ENCODE measurements at places on chromosomes 7 and 10.

GRCh38 chr10:112810711-112811151 lies 139.3 kb upstream of the TCF7L2 start:
- DNase-seq: no peak

GRCh38 chr7:82105463-82105862 lies 335.6 kb upstream of the HGF start:
- peak; percentile 56 for DNase-seq

DNA sequence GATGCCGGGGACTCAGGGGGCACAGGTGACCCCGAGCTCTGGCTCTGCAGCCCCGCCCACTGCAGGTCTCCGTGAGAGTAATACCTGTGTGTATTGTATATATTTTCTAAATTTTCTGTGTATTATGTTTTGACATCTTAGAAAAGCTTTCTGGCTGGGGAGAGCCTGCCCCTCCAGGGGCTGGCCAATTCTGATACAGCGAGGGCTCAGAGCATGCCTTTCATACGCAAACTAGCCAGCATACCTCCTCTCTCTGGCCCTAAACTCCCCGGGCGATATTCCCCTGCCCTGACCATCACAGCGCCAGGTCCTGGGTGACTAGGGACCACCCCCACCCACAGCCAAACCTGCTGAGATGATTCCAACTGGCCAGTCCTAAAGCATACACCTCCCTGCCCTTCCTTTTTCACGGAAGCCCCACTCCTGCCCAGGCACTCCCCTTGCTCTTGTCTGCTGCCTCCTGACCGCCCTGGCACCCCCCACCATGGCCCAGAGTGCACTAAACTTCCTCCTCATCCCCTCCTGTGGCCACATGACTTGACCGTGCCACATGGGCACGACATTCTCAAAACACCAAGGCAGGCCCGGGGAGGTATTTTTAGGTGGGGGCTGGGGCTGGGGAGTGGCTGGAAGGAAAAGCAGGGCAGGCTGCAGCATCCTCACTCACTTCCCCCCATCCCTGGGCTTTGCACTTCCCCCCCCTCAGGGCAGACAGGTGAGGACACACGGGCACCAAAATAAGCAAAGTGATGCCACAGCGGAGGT lies 61.5 kb downstream of the INSIG1 start:
- DNase-seq: no peak

- DNase-seq: no peak
Measured at GRCh38 chr7:101995121-101995520, 177.7 kb downstream of the CUX1 start.

DNA sequence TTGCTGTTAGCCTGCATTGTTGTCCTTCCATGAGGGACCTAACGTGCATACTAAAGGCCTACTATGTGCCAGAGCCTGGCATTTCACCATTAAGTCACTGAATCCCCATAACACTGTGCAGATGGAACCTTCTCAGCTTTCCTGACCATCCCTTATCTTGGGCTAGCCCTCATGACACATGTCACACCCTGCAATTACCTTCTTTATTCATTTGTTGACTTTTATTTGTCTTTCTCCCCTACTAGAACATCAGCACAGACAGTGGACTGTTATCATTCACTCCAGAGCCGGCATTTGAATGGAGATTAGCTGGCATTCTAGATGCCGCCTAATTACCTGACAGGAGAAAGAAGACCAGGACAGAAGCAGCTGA lies 471.1 kb upstream of the GALNT17 start:
- DNase-seq: no peak

GRCh38 chr10:43201545-43202131 lies 63.4 kb downstream of the CSGALNACT2 start:
- no peak for DNase-seq

GRCh38 chr10:94416896-94417295 lies 14.6 kb downstream of the TBC1D12 start:
- no peak for DNase-seq

- no peak for DNase-seq
Measured at GRCh38 chr7:30645661-30646060, 36.6 kb downstream of the CRHR2 start.

DNA sequence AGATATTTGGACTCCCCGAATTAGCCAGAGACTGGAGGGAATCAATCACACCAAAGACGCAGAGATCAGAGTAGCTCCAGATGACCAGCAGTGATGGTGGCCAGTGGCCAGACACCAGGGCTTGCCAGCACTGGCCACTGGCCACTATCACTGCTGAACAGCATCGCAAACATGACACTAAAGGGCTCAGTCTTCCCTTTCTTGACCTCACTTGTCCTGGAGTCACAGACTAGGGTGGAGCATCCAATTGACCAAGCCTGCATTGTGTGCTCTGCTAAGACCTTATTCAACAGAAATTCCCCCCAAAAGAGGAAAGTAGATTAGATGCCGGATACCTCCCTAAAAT lies 234.7 kb downstream of the CREB5 start:
- no peak for DNase-seq

- no peak for DNase-seq
Measured at GRCh38 chr7:131466735-131467365, 89.6 kb downstream of the PODXL start.

GRCh38 chr7:100684534-100685042 lies 9.5 kb downstream of the GIGYF1 start:
- DNase-seq: no peak
